Astrocyte of the hippocampus (primary cell): ENCODE measurements at places on chromosomes 6 and 20.

GRCh38 chr6:29816030-29816429 lies 11.6 kb upstream of the HLA-G start:
- no peak for DNase-seq

DNA sequence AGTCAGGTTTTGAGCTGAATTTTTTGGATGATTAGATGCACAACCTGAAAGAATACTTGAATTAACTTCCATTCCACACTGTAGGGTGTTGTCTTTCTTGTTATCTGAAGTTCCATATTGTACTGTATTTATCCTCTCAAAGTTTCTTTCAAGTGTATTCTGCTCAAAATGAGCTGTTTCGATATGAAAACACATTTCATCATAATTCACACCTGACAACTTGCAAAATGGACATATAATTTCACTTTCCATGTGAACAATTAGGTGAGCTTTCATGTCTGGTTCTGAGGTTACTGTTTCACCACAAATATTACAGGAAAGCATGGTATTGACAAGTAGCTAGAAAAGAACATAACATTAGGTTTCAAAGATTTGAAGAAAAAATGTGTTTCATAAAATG lies 1.7 kb downstream of the ZUP1 start:
- DNase-seq, result no peak

DNA sequence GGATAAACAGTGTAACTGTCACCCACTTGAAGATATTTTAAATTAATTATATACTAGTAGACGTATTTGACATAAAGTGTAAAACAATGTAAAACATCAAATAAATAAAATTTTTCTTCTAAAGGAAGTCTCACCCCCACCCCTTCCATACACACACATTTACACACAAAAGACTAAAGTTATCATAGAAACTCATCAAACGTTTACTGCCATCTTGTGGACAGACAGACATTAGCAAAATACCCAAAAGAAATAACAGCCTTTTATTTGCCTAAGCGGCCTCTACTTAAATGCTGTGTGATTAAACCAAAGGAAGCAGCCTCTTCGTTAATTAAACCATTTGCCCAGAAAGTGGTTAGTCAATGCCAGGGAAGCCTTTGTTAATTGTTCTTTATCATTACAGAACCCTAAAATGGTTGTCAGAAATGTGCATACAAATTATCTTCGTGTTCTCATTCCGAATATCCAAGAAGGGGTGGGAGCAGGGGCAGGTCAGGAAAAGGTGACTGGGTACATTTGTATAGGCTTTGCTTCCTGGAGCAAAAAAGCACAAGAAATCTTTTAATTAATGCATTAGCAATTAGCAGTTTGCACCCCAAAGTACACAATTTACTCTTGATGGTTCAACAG lies 176.2 kb upstream of the SASH1 start:
- peak; percentile 70 for DNase-seq

DNA sequence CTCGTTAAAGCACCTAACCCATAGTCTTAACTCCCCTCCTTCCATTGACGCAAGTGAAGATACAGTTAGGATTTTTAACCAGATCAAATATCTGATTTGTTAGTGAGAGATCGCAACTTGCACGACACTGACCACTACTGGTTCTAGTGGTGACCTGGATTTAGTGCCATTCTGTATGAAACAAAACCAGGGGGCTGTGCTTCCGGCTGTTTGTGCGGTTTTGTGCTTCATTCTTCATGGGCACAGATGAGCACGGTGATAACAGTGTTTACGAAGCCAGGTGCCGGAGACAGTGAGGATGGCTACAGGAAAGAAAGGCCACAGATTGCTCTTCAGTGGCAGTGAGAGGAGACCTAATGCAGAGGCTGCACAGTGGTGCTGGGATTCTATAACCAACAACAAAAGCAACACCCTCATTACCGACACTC lies 75.5 kb downstream of the NOL4L start:
- no peak for DNase-seq

GRCh38 chr20:24911461-24911860 lies 37.6 kb upstream of the CST7 start:
- no peak for DNase-seq

GRCh38 chr20:21237956-21238799 lies 65.0 kb upstream of the XRN2 start:
- DNase-seq, result no peak

GRCh38 chr6:50986319-50986718 lies 167.6 kb downstream of the TFAP2B start:
- DNase-seq, result no peak

DNA sequence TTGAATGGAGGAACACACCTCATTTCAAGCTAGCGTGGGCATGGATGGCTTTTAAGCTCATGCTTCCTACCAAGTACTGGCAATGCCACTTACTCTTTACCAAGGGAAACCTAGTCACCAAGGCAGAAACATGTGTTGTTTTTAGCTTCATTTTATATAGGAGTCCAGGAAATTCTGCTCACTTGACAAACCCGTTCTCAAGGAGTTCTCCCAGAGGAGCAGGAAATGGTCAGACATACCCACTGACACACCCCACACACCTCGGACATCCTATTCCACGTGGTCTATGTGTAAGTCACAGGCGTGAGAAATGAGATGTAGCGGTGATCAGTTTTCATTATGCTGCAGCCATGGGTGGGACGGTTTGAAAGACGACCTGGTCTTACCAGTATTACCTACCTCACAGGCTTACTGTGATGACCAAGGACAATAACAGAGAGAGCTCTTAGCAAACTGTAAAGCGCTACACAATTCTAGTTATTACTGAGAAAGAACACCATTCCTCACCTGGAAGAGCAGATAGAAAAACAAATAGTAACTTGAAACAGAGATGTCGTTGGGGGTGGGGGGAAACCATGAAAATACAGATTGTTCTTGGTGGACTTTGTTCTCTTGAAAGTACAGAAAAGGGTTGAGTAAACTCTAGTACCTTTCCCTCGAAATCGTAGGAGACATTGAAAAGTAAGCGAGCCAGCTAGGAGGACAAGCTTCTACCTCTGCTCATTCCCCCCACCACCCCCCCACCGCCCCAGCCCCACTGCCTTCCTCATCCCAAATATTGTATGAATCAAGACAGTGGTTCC lies 1.7 kb downstream of the CNKSR3 start:
- DNase-seq, result peak; percentile 30
